LNCaP clone FGC (cell line): ENCODE measurements at places on chromosomes 16 and 17.

DNA sequence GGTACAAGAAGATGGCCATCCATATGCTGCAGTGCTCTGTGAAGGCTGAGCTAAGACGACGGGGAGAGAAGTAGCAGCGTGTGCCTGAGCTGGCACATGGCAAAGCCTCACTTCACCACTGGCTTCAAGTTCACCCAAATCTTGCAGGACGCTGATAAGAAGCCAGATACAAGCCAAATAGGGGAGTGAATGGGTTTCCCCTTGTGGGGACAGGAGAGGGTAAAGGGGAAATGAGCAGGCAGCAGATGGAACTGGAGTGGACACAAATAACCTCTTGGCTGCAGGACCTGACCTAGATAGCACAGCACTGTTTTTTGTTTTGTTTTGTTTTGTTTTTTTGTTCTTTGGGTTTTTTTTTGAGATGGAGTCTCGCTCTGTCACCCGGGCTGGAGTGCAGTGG lies 21.0 kb upstream of the PITPNA start:
- no peak for DNase-seq

GRCh38 chr17:43652124-43652480 lies 9.6 kb downstream of the MEOX1 start:
- no peak for DNase-seq

GRCh38 chr16:84637709-84638108 lies 10.6 kb upstream of the KLHL36 start:
- no peak for DNase-seq

DNA sequence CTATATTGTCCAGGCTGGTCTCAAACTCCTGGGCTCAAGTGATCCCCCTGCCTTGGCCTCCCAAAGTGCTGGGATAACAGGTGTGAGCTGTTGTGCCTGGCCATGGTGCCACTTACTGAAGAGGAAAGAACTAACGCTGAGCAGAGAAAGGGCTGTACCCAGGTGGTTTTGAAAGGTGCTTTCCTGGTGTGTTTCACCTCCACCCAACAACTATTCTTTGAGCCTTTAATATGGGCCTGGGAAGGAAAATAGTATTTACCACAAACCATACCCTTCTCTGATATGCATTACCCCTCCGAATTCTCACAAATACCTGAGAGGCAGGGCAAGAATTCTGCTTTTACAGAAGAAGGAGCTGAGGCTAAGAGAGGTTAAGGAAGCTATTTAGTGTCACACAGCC lies 24.8 kb downstream of the KPNA2 start:
- DNase-seq: no peak

DNA sequence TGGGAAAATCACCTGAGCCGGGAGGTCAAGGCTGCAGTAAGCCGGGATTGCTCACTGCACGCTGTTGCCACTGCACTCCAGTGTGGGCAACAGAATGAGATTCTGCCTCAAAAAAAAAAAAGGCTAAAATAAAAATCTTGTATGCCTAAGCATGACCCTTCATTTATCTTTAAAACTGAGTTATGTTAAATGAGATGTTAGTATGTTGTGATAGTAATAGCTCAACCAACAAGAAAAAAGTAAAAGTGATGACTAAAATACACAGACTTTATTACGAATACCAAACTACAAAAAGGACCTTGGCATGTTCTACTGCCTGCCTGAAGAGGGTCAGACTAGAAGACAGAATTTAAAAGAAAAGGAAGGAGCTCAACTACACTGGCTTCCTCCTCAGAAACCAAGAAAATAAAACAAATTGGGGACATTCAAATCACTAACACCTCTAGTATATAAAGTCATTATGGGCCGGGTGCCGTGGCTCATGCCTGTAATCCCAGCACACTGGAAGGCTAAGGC lies 4.4 kb downstream of the SMURF2 start:
- DNase-seq: no peak

GRCh38 chr16:23267647-23268046 lies 34.5 kb upstream of the SCNN1B start:
- no peak for DNase-seq

- DNase-seq: no peak
Measured at GRCh38 chr17:76700617-76701470, 9.9 kb downstream of the MXRA7 start.

DNA sequence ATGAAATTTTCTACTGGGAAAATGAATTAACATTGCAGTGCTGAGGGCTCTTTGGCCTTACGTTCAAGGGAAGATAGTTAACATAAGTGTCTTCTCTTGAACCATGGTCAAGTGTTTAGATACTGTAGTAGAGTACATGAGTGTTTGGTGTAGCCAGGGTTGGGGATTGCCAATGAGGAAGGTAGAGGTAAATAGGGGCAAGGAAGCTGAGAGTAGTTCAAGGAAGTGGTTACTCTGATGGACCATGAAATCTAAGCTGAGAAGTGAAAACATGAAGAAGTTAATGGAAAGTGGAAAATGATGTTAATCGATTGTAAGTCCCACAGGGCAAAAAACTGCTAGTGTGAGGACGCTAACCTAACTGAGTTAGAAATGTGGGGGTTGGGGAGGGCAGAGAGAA lies 249.6 kb upstream of the AXIN2 start:
- no peak for DNase-seq

- DNase-seq: no peak
Measured at GRCh38 chr16:27441998-27442397, 40.0 kb downstream of the IL21R start.

DNA sequence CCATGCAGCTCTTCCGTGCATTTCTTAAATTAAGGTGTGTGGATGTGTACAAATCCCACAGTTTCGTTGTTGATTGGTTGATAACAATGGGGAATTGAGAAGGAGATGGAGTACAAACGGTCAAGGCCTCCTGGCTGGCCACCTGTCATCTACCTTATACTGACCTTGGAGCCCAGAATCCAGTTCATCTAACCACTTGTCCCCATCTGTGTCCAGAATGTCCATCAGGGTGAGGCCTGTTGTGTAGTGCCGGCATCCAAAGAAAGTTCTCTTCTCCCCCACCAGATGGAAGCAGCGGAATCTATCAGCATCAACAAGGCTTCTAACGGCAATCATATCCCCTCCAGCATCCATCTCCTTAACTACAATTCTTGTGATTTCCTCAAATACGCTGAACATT lies 1.5 kb downstream of the GSDMB start:
- no peak for DNase-seq

DNA sequence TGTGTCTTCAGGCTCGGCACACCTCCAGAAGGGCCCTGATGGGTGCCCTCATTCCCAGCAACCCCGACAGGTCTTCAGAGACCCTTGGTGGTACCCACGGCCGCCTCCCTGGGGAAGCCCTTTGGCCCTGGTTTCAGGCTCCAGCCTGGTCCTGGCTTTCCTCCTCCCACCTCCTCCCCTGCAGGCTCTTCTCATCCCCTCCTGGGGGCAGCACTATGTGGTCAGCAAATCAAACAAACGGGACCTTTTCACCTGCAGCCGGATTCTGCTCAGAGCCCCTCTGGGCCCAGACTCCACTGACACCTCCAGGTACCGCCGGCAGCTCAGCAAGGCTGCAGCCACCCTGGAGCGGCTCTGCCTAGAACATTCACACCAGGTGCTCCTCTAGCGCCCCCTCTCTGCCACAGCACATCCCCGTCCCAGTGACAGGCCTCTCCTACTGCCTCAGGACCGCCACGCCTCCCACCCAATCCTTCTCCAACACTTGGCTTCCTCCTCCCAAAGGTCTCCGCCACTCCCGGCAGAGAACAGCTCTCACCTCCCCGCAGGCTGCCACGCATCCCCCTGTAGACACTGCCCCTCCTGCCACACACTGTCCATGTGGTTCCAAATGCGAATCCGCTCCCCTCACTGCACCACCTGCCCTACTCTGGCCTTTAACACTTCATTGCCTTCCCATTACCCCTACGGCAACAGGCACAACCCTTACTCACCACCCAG lies 12.0 kb downstream of the CORO7 start:
- DNase-seq: no peak

- no peak for DNase-seq
Measured at GRCh38 chr16:78196502-78196901, 97.0 kb downstream of the WWOX start.

DNA sequence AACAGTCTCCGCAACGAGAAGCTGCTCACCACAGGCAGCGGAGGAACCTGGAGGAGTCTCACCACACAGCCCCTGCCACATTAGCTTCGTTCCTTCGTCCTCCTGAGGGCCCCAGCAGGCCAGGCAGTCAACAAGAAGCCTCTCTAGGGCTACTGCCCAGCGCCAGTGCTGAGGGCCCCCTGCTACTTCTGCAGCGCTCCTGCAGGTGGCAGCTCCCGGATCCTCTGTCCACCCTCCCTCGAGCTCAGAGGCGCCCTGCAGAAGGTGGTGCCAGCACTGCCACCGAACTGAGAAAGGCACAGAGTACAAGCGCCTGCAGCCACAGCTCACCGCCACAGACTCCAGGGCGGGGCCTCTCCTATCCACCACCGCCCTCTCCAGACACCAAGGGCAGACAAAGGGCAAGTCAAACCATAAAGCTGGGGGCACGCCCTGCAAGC lies 27.3 kb downstream of the KDM8 start:
- DNase-seq: no peak

- DNase-seq: no peak
Measured at GRCh38 chr16:84905965-84906460, 86.2 kb downstream of the CRISPLD2 start.

DNA sequence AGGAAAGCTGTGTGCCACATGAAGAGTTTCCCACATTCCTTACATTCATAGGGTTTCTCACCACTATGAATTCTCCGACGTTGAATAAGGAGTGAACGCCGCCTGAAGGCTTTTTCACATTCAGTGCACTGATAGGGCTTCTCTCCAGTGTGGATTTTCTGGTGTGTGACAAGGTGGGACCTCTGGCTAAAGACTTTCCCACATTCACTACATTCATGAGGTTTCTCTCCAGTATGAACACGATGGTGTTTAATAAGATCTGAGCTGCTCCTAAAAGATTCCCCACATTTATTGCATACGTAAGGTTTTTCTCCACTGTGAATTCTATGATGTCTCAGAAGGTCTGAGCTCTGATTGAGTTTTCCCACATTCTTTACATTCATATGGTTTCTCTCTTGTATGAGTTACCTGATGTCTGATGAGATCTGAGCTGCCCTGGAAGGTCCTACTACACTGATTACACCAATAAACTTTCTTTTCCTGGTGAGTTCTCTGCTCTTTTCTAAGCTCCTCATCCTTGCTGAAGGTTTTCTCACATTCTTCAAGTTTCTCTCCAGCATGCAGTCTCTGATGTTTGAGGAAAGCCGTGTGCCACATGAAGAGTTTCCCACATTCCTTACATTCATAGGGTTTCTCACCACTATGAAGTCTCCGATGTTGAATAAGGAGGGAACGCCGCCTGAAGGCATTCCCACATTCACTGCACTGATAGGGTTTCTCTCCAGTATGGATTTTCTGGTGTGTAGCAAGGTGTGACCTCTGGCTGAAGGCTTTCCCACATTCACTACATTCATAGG lies 10.0 kb downstream of the ZNF594 start:
- DNase-seq: no peak
